ENCODE measurements at places on chromosomes 13 and 19.

DNA sequence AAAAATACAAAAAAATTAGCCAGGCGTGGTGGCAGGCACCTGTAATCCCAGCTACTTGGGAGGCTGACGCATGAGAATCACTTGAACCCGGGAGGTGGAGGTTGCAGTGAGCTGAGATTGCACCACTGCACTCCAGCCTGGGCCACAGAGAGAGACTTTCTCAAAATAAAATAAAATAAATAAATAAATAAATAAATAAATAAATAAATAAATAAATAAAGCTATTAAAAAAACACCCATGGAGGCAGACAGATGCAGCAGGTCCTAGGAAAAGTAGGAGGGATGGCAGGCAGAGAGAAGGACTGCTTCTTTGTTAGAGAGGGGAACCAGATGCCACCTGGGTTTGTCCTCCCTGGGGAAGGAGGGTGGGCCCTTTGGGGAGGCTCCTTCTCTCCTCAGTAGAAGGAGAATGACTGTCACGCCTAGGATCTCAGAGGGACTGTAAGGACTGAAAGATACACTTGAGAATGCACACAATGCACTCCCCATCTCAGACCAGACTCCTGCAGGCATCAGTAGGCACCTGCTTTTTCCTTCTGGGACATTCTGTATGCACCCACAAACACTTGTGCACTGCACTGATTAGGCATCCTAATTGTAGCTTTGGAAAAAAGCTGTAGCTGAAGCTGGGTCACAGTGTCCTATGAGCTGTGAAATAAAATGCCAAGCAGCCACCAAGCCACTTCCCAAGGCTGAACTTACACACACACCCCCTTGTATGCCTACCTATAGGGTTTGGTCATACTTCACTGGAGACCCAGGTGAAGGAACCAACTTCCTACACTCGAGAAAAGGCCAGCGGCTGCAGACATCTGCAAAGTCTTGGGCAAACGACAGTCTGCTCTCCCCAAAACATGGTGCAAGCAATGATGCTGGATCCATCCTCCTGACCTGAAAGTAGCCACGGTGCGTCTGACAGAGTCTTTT lies 18.9 kb upstream of the SLC35E1 start:
- DNase-seq: no peak

DNA sequence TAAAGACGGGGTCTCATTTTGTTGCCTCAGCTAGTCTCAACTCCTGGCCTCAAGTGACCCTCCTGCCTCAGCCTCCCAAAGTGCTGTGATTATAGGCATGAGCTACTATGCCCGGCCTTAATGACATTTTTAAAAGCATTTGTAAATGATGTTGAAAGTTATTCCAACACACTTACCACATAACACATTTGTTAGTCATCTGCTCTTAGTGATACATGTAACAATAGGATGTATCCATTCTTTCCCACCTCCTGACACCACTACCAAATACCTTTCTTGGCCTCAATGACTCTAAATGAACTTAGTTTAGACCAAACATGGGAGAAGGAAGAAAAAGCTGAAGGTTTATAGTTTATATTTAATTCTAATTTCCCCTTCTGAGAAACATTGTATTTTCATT lies 59.8 kb upstream of the MEDAG start:
- no peak for DNase-seq

DNA sequence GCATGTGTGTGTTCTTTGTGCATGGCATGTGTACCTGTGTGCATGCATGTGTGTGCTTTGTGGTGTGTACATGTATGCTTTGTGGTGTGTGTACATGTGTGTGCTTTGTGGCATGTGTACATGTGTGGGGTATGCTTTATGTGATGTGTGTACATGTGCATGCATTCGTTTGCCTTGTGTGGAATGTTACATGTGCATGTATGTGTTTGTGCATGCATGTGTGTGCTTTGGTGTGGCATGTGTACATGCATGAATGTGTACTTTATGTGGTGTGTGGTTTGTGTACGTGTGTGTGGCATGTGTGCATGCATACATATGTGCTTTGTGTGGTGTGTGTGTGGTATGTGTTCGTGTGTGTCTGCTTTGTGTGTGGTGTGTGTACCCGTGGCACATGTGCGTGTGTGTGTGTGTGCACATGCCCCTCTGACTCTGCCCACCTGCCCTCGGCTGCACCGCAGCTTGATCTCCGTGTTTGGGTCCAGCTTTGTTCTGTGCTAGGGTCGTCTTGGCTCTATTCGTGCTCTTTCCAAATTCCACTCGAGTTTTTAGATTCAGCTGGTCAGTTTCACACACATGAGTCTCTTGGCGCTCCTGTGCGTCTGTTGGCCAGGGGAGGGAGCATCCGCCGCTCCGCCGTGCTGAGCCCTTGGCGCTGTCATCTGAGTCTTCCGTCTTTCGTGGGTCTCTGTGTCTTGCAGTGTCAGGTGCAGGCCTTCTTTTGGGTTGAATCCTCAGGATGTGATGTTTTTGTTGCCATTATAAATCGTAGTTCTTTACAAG lies 46.5 kb upstream of the TFDP1 start:
- DNase-seq: no peak

DNA sequence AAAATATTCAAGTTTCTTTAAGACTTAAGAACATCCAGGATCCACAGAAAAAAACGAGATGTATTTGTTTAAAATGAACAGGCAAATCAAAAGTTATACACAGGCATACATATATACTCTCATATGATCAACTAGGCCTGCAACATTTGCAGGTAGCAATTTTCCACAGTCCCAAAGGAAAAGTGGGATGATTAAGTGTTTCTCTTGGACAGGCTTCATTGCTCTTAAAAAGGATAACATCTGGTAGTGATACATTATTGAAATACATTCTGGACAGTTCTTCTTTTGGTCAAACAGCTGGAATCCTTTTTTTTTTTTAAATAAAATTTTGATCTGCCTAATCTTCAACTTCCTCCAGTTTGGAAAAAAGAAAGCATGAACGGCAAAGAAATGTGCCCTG lies 114.8 kb upstream of the TDRD3 start:
- DNase-seq: no peak

DNA sequence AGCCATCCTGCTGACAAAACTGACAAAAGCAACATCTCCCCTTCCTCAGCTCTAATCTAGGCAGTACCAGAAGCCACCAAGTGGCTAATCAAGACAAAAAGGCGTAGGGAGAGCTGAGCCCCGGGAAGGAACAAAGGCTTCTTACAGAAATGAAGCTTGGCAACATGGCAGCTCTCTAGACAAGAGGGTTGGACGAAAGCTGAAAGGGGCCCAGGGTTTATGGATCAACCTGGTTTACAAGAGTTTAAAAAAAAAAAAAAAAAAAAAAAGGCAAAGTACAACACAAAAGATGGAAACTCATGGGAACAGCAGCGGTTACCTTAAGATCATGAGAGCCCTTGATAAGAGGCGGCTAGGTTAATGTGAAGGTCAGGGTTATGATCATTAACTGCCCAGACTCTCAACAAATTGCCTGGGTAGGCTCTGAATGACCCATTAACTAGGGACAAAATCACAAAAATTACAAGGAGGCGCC lies 14.0 kb downstream of the ZC3H4 start:
- no peak for DNase-seq

- no peak for DNase-seq
Observed at GRCh38 chr13:24452044-24452443, 60.5 kb downstream of the PARP4 start.

DNA sequence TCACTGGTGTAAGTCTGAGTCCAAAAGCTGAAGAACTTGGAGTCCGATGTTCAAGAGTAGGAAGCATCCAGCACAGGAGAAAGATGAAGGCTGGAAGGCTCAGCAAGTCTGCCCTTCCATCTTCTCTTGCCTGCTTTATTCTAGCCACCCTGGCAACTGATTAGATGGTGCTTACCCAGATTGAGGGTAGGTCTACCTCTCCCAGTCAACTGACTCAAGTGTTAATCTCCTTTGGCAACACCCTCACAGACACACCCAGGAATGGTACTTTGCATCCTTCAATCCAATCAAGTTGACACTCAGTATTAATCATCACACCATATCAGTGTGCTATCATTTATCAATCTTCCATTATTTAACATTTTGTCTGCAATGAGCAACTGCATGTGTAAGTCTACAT lies 223.5 kb downstream of the GPC5 start:
- no peak for DNase-seq

- peak; percentile 62 for DNase-seq
Observed at GRCh38 chr19:41541990-41542584, 33.9 kb upstream of the CEACAM21 start.

- no peak for DNase-seq
Observed at GRCh38 chr19:38285567-38285966, 18.5 kb upstream of the C19orf33 start.

DNA sequence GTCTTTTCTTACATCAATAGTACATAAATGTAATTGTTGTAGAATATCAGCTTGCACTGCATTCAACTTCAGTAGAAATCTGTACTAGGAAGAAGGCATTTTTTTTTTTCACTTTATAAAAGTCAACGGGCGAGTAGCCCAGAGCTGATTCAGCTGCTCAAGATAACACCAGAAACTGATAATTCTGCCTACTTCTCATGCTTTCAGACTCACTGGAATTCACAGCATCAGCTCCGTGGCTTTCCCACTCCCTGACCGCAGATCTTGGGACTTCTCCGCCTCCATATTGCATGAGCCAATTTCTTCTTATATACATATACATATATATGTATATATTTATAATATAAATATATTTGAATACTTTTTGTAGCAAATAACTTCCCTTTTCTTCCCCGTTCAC lies 263.1 kb upstream of the RXFP2 start:
- DNase-seq: no peak

DNA sequence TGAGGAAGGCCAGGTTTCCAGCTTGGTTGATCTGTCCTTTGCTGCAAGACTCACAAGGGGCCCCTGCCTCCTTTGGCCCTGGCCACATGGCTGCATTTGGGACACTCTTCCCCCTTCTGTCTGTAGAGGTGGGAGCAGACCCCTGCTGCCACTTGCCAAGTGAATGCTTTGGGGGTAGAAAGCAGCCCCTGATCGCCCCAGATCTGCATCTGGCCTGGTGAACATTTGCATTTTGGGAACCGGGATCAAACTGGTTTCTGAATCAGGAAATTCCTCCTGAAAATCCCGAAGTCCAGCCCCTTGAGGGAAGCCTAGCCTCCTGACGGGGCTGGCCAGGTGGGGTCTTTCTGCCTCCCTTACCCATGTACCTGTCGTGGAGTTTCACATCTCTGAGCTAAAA lies 14.9 kb downstream of the DPF1 start:
- DNase-seq: no peak

- peak; percentile 91 for DNase-seq
Observed at GRCh38 chr19:46704379-46705076, 12.4 kb downstream of the PRKD2 start.

DNA sequence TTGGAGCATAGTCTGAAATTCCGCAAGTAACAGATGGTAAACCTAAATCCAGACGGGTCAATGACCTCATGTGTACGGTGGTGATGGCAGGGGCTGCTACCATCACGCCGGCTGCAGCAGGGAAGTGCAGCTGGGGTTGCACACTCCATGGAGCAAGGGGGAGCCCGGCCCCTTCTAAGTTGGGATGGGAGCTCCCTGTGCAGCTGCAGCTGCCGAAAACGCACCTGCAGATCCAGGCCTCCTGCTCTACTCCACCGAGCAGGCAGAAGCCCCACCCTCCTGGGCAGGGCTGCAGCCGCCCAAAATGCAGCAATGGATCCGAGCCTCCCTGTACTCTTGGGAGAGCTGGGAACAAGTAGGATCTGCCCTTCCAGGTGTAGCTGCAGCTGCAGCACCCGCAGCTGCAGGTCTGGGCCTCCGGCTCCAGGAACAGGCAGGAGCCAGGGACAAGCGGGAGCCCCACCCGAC lies 25.5 kb downstream of the KBTBD6 start:
- DNase-seq: no peak

DNA sequence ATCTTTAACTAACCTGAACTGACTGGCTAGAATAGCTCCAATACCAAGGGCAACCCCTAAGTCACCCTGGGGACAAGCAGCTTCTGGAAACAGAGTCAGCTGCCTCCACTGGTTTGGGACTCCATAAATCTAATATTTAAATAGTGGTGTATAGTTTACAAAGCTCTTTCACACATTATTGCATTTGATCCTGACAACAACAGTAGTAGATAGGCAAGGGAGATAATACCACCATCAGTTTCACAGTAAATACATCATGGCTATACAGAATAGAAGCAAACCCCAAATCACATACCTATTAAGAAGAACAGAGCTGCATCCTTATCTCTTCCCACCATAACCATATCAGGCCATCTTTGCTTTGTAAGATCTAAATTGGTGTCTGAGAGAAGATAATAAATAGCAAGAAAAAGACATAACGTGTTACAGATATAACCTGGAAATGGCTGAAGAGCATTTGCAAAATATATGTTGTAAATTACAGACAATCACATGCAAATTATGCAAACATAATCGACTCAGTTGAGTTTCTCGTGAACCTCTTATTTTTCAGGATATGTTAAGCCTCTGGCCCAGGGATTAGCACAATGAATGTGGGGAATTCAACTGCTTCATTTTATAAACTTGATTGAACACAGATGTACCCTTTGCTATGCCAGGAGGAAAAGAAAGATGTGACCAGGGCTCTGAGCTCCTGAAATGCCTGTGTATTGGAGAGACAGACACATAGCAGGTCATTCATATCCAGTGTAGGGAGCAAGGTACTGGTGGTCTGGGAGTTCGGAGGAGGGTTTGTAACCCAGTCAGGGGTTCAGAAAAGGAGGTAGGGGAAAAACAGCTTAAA lies 142.5 kb downstream of the SLC7A1 start:
- no peak for DNase-seq

DNA sequence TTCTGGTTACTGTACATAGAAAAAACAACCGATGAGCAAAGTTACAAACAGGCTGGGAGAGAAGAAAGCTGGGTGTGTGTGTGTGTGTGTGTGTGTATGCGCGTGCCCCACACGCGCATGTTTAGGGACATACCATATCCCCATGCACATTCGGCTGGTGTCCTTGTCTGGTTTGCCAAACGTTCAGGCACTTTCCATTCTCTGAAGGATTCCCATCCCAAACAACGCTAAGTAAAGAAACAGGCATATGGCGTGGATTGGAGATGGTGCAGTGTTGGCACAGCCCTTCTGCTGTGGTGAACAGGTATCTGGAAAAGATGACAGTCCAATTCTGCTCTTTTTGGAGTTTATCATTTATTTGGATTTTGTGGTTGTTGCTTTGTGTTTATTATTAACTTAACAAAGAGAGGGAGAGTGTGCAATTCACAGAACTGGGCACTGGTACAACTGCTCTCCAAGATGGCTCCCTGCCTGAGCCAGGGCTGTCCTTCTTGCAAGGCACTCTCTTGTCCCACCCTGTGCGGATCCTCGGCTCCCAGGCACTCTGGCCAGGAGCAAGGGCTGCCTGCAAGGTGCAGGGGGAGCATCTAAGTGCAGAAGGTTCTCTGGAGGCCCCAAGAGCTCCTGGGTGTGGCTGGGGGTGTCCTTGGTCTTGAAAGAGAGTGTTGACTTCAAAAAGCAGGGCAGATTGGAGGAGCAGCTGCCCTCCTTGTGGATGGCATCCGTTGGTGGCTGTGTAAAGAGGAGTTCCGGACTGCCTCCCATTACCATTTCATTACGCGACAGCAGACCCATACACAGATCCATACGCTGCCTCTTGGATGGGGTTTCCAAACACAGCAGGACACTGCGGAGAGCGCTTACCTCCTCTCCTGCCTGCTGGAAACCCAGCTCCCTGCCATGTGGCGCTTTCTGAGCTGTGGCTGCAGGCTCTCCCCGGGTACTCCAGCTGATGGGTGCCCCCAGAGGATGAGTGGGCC lies 263.1 kb downstream of the ZNF536 start:
- DNase-seq: no peak

- no peak for DNase-seq
Observed at GRCh38 chr13:112248406-112248760, 127.8 kb upstream of the SPACA7 start.

- DNase-seq: no peak
Observed at GRCh38 chr19:5971714-5972354, 6.1 kb downstream of the RANBP3 start.

- no peak for DNase-seq
Observed at GRCh38 chr19:54337858-54338230, 1.1 kb downstream of the LILRA4 start.
